ENCODE measurements at places on chromosomes 1 and 21.

DNA sequence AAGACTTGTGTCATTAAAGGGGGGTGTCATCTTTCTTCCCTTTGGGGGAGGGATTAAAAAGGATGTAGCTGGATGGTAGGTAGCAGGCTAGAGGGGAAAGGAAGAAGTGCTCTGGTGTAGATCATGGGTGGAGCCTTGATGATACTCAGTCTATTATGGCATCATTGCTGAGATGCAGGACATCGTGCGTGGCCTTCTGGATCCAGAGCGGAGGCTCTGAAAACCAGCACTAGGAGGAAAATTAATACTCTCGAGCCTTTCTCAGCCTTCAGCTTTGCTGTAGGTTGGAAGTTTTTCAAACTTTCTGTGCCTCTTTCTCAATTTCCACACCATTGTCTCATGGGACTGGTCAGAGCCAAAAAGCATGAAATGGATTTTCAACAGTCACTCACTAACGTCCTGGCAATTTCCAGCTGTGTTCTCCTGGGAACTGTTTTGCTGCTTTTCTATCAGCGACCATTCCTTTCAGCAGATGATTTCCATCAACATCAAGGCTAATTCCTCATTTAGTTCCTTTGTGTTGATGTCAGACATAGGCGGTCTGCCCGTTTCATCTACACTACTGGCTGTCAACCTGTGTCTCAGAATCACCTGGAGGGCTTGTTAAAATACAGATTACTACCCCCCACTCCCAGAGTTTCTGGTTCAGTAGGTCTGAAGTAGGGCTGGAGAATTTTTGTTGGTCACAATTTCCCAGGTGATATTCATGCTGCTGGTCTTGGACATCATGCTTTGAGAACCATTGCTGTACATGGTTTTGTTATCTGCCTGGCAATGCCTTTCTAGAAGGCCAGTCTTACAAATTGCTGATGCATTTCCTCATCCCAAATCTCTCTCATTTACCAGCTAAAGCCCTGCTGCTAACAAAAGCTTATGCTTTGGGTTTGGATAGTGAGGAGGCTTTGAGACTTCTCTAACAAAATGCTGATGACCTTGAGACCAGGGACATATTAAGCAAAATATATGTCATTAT is 7.7 kb downstream of the CACNA1E start:
- DNase-seq = no peak

GRCh38 chr21:44899768-44900558 is 20.7 kb downstream of the ITGB2 start:
- DNase-seq = no peak

DNA sequence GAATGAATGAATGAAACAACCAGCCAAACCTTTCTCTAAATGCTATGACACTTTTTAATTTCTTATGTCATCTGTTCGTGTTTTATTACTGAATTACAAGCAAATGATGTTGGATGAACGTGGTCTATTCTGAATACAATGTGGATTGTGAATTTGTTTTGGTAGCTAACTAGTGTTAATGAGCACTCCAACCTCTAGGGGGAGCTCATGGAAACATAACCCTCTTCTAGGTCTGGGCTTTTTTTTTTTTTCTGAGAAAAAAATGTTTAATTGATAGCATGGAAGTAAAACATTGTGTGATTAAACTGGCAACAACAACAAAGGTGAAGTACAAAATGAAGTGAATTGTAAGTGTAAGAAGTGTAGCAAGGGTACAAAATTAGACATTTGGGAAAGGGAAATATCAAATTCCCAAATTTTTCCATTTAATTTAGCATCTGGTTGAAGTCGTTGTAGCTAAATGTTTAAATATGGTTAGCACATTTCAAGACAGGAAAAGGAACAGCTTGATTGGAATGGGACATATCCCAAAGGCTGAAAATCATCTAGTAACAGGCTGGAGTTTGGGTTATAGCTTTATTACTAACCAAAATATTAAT is 42.6 kb upstream of the PTGS2 start:
- peak; percentile 14 for DNase-seq

DNA sequence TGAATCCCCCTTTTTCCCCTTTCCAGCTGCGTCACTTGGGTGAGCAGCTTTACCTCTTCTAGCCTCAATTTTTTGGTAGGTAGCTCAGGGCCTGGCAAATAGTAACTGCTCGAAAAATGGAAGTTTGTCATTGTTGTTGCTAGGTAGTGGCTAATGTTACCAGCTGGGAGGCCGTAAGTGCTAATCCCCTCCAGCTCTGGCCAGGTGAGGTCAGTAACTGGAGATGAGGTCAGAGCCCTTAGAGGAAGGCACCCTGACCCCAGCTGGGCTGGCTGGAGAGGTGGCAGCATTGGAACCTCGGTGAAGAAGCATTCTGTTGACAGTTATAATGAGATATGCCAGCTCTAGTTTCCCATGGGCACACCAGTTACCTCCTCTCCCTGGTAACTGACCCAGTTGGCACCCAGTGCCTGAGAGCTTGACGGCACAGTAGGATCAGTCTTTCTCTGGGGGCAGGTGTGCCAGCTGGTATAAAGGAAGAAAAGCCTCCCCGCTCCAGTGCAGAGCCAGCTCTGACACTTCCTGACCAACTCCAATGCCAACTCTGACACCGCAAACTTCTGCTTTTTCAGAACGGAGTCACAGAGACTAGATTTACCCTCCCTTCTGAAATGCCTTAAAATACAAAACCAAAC is 35.0 kb upstream of the SLC2A1 start:
- no peak for DNase-seq

- no peak for DNase-seq
Observed at GRCh38 chr1:154453574-154454352, 48.3 kb upstream of the TDRD10 start.

- DNase-seq = no peak
Observed at GRCh38 chr1:167819849-167820683, 93.9 kb downstream of the ADCY10 start.

Data from NCI-H1417 (cell line).